ENCODE measurements at places on chromosomes 7 and 10.

DNA sequence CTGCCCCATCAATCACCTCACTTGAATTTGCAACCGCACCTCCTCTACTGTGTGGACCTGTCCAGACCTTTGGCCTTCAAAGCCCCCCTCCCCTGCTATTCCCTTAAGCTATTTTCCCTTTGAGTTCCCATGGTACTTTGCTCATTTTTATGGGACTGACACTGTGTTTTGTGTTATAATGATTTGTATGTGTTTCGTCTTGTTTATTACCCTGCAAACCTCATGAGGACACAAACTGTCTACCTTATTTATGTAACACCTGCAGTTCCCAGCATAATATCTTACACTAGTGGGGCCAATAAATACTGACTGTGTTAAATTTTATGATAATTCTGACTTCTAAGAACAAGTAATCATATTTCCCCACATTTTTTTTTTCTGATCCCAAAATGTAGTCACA is 70.6 kb downstream of the CLEC2L start:
- DNase-seq: no peak

- no peak for DNase-seq
These were observed 174.4 kb downstream of the ELFN1 start for GRCh38 chr7:1844336-1844950.

- no peak for DNase-seq
These were observed 301.9 kb downstream of the CDK14 start for GRCh38 chr7:90897961-90898469.

GRCh38 chr7:631291-631711 is 95.2 kb upstream of the DNAAF5 start:
- DNase-seq: no peak

DNA sequence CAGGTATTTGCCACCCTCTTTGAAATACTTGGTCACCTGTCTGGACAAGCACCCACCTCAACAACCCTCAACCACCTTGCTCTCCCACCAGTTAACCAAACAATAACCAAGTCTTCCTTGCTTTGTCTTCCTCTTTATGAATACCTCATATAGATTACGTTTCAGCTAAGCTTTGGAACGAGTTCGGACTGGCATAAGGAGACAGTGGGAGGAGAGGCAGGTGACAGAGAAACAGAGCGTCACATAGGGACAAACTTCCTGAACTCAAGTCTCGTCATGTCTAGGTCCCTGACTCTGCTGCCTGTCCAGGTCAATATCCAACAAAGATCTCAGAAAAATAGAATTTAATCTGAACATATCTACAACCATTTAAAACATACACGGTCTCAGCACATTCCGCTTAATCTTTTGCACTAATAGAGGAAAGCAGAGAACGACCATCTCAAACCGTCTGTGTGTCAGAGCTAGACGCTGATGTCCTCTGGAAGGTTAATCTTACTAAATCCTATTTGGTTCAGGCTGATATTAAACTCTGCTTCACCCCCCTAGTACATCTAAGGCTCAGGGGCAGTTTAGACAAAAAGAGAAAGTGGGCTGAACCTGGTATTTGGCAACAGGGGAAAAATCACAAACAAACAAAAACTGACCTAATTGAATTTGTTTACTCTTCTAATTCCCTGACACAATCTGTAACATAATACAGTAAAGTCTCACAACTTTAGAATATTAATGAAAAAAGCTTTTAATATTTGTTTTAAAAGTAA is 26.4 kb upstream of the SVOPL start:
- DNase-seq: no peak

DNA sequence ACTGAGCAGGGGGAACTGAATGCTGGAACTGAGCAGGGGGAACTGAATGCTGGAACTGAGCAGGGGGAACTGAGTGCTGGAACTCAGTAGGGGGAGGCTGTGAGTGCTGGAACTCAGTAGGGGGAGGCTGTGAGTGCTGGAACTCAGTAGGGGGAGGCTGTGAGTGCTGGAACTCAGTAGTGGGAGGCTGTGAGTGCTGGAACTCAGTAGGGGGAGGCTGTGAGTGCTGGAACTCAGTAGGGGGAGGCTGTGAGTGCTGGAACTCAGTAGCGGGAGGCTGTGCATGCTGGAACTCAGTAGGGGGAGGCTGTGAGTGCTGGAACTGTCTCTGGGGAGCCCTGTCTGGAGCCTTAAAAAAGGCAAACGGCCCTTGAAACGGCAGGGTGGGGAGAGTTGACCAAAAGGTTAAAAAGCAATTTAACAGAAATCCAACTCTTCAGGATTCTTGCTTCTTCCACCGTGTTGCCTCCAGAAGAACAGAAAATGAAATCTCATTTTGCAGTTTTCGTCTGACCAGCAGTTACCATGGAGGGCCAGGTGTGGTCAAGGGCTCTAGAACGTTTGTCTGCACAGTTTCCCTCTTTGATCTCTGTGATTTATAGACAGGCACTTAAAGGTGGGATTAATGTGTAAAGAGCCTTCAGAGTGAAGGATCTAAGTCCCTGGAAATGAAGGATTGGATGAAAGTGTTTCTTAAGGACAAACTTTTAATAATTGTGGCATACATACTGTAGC is 19.1 kb downstream of the DOCK1 start:
- no peak for DNase-seq

GRCh38 chr7:143385891-143386781 is 5.0 kb downstream of the ZYX start:
- no peak for DNase-seq

- no peak for DNase-seq
These were observed 62.0 kb downstream of the SKIDA1 start for GRCh38 chr10:21463436-21463835.

DNA sequence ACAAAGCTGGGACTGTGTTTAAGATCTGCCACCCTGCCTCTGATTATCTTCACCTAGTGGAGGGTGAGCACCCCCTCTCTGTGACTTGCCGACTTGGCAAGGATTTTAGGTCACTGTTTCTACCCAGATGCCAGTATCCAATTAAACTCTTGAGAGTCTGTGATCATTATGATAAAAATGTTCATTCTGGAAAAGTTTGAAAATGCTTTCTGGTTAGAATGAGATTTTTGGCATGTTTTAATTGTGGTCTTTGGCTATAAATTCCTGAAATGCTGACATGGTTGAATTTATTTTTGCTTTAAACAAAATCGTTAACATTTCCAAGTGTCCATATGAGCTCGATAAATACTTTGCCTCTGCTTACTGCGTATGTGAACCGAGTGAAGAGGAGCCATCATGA is 221.4 kb downstream of the BICC1 start:
- no peak for DNase-seq

DNA sequence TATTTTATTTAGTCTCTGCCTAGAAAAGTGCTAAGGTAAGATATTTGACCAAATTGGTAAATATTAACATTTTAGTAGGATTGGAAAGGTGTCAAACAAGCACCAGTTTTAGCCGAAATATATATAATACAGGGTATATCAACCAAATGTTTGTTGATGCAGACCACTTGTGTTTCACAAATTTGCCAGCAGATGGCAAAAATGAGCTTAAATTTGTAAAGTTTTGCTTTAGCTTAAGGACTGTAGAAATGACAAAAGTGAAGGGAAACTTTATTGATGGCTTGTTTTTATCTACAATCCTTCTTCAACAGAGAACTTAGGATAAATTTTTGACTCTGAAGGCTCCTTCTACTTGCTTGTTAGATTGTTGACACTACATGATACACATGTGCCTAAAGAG is 4.8 kb upstream of the POLR1F start:
- DNase-seq: no peak
